ENCODE measurements at places on chromosomes 7 and 10.

DNA sequence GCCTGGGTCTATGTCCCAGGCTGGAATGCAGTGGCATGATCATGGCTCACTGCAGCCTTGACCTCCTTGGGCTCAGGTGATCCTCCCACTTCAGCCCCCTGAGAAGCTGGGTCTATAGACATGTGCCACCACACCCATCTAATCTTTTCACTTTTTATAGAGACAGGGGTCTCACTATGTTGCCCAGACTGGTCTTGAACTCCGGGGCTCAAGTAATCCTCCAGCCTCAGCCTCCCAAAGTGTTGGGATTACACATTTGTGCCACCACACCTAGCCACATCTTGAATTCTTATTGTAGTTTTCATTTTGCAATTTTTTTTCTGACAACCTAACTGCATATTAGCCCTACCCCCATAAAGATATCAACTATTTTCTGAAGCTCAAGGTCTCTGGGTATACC is 18.4 kb upstream of the COL1A2 start:
- H3K27me3 ChIP-seq = no peaks in the 10 kb centered on the region
- no peaks in the 10 kb centered on the region for H3K36me3 ChIP-seq
- no peak for DNase-seq

- H3K4me1 ChIP-seq = peaks cover 15% of the 10 kb centered on the region
- no peak overlapping the region for H3K27ac ChIP-seq
- no peaks in the 10 kb centered on the region for H3K36me3 ChIP-seq
- H3K27me3 ChIP-seq = no peaks in the 10 kb centered on the region
These were observed 67.5 kb downstream of the MINDY3 start for GRCh38 chr10:15792777-15793176.

- no peaks in the 10 kb centered on the region for H3K4me1 ChIP-seq
These were observed 21.6 kb upstream of the GTPBP4 start for GRCh38 chr10:966466-967235.

- H3K4me1 ChIP-seq = no peaks in the 10 kb centered on the region
- no peaks in the 10 kb centered on the region for H3K27me3 ChIP-seq
- H3K27ac ChIP-seq = no peak overlapping the region
These were observed 115.6 kb upstream of the SEM1 start for GRCh38 chr7:96825285-96825684.

- peak overlapping the region; percentile 53 for H3K4me3 ChIP-seq
- peak overlapping the region; percentile 98 for H3K27ac ChIP-seq
- peaks cover 23% of the 10 kb centered on the region for H3K4me1 ChIP-seq
- no peaks in the 10 kb centered on the region for H3K36me3 ChIP-seq
- DNase-seq = no peak
- H3K27me3 ChIP-seq = peaks cover 6% of the 10 kb centered on the region
These were observed 2.1 kb downstream of the ADIRF start for GRCh38 chr10:86970162-86970981.
